Activated CD4-positive, alpha-beta T cell treated with anti-CD3 and anti-CD28 coated beads, Interleukin-2, amount 10 ng/mL, durations not matched to agents 24 days and 14 days (primary cell): ENCODE measurements at places on chromosomes 2 and 18.

DNA sequence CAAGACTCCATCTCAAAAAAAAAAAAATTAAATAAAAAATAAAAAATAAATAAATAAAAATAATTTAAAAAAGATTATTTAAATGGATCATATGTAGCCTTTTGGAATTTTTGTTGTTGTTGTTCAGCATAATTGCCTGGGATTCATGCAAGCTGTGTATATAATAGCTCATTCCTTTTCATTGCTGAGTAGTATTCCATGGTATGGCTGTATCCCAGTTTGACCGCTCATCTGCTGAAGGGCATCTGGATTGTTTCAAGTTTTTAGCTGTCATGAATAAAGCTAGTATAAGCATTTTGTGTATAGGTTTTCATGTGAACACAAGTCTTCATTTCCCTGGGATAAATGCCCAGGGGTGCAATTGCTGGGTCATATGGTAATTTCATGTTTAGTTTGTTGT, 6.4 kb upstream of the TANC1 start:
- no peak for DNase-seq

- no peak for DNase-seq
These were observed 147.5 kb upstream of the BCL2L11 start for GRCh38 chr2:110973262-110973661.

GRCh38 chr18:74429096-74429495, 28.0 kb downstream of the DIPK1C start:
- no peak for DNase-seq

DNA sequence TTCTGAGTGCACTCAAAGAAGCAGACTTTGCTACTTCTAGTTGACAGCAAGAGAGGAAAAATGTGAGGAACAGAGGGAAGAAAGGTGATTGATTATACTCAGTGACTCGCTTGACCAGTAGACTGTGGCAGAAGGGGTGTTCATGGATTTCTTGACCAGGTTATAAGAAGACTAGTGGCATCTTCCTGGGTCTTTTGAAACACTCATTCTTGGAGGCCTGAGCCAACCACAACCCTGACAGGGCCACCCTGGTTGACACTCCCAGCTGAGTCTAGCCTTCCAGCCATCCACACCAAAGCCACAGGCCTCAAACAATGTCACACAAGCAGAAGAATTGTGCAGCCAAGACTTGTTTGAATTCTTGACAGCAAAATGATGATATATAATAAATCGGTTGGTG, 366.3 kb downstream of the SS18 start:
- DNase-seq, result no peak

DNA sequence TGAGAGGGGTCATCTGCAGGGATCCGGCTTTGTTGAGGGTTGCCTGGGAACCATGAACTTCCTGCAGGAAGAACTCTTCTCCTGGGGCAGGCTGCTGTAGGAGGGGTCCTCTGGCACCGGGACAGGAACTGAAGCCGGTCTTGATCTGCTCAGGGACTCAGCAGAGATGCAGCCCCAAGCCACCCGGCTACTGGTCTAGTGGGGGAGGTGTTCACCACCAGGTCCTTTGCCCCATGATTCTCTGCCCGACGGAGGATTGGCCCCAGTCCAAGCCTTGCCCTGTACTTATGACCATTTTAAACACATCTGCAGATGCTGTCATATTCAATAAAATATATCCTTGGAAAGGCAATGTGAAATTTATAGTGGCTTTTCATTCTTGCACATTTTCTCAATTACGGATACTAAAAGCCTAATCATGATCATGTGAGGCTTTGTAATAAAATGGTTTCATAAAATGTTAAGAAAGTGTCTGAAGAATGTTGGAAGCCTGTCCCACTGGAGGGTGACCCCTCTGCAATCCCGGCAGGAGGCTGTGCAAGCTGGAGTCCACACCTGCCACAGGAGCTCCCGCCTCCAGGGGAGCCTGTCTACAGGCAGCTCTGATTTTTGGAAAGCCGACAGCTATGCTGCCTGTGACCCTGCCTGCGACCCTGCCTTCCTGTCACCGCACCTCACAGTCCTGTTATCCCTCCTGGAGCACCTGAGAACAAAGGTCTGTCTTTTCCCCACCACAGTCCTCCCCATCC, 98.8 kb upstream of the TAF1B start:
- no peak for DNase-seq

- DNase-seq, result no peak
These were observed 37.6 kb downstream of the NXPH2 start for GRCh38 chr2:138742441-138743057.
